ENCODE measurements at places on chromosomes 6 and 20.

DNA sequence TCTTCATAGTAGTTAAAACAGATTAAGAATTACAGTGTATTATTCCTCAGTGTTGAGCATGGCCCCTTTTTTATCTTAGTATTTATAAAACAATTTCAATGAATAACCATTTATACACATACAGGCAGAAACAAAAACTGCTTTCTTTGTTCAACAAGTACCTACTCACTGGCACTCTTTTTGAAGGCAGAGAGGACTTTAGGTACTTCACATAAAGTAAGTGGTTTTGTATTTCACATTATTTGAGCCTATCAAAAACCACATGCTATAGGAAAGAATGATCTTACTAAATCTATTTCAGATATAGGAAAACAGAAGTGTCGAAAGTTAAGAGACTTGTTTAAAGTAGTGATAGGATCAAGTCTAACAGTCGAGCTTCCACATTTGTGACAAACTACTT is 73.8 kb downstream of the PRKN start:
- no peak for DNase-seq

DNA sequence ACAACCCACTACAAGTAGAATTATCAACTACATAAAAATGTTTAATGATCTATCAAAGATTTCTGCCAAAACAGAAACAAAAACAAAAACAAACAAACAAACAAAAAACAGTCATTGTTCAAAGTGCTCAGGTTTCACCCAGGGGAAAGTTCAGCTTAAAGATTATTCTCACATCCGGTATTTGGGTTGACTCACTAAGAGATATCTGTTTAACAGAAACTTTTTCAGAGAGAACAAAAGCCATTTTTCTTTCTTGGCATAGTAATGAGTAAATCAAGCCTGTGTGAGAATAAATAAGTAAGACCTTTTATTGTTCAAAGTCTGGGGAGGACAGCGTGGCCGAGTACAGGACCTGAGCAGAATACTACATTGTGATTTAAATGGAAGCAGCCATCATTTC is 143.6 kb downstream of the RCAN2 start:
- DNase-seq = no peak

DNA sequence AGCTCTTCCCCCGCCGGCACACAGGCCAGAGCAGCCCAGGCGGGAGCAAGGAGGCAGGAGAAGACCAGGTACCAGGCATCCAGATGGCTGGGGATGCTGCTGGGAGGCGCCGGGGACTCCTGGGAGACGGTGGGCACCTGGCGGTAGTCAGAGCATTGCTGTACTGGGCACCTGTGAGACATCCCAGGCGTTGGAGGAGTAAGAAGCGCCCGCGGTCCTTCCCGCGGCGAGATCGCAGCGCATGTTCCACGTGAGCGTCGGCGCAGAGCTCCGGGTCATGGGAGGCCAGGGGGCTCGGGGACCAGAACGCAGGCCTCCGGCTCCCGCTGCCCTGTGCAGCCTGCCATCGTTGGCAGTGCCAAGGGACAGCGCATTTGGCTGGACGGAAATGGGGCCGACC is 293.7 kb upstream of the CDYL start:
- no peak for DNase-seq

- no peak for DNase-seq
Observed at GRCh38 chr6:1724124-1724523, 114.4 kb downstream of the FOXC1 start.

DNA sequence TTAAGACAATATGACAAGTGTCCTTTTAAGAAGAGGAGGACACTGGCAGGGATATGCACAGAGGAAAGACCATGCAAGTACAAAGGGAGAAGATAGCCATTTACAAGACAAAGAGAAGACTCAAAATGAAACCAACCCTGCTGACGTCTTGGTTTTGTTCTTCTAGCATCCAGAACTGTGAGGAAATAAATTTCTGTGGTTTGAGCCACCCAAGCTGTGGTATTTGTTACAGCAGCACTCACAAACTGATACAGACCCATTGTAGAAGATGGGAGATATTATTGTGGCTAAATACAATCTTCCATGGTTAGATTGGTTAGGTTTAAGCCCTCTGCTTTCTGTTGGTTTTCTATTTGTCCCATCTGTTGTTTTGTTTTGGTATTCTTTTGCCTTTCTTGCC is 88.6 kb upstream of the SLC35F1 start:
- no peak for DNase-seq

All from hematopoietic multipotent progenitor cell (in vitro differentiated cells).